ENCODE measurements at places on chromosomes 2 and 18. TPM values are rescaled to one million over a fixed set of nuclear protein-coding genes. Genes with fewer than 3 reads are reported as not detected.

DNA sequence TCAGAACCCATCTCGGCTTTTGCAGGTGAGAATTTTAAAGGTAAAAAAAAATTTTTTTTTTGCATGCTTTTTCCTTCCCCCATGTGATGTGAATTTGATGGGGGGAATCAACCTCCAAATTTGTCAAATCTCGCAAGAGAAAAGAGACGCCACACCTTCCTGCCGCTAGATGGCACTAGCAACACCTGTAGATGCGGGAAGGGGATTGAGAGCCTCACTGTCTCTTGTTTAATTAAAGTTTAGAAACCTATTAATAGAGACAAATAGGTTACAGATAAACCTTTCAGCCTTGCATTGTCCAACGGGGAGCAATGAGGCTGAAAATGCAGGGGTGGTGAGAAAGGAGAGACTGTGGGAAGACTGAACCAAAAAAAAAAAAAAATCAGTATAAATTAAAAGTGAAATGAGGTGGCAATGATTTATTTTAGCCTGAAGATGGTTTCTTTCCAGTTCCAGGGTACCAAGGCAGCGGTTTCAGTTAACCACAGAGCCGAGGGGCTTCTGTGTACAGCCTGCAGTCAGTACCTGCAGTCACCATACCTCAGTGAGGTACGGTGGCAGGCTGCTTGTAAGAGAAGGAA is 84.6 kb downstream of the NRP2 start:
- peaks cover 19% of the 10 kb centered on the region for H3K4me1 ChIP-seq
- H3K4me3 ChIP-seq, result no peak overlapping the region
- peak; percentile 70 for DNase-seq
- no peaks in the 10 kb centered on the region for H3K27me3 ChIP-seq
- H3K27ac ChIP-seq, result no peak overlapping the region

- no peaks in the 10 kb centered on the region for H3K36me3 ChIP-seq
- no peaks in the 10 kb centered on the region for H3K4me1 ChIP-seq
- no peak overlapping the region for H3K4me3 ChIP-seq
- H3K27ac ChIP-seq, result no peak overlapping the region
Measured at GRCh38 chr2:38494394-38494793, 108.3 kb downstream of the HNRNPLL start.

GRCh38 chr2:147488472-147488871 is 356.4 kb upstream of the ACVR2A start:
- no peak overlapping the region for H3K4me3 ChIP-seq
- no peak for DNase-seq
- H3K36me3 ChIP-seq, result no peaks in the 10 kb centered on the region
- H3K27me3 ChIP-seq, result no peaks in the 10 kb centered on the region

MORN2 gene
- 14.8 TPM for total RNA-seq

DNA sequence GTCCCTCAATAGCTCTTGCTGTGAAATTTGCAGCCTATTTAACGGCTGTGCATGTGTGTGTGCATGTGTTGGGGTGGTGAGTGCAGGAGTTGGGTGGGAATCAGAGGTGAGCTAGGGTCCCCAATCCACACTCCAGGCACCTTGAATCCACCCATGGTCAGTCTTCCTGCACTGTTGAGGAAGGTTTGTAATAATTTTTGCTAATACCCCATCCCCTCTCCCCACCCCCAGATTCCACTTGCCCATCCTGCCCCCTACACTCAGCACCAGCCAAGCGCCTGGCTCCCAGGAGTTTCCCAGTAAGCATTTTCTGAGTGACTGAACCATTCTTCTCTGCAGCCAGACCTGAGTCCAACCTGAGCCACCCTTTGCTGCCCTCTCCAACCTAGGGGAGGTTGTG is 208.4 kb upstream of the RAB12 start:
- no peak overlapping the region for H3K27ac ChIP-seq
- H3K4me3 ChIP-seq, result no peak overlapping the region
- DNase-seq, result no peak

GRCh38 chr18:24267878-24268277 is 129.0 kb downstream of the CABYR start:
- H3K4me1 ChIP-seq, result peaks cover 32% of the 10 kb centered on the region
- H3K27ac ChIP-seq, result no peak overlapping the region
- no peak overlapping the region for H3K4me3 ChIP-seq
- peaks cover 6% of the 10 kb centered on the region for H3K36me3 ChIP-seq

TSGA10 gene
- 7.9 TPM for total RNA-seq

FOSL2 gene
- total RNA-seq, result 122 TPM

KCNG2 gene
- total RNA-seq, result not detected

- no peak for DNase-seq
- H3K4me3 ChIP-seq, result no peak overlapping the region
- H3K36me3 ChIP-seq, result no peaks in the 10 kb centered on the region
- H3K27ac ChIP-seq, result no peak overlapping the region
- no peaks in the 10 kb centered on the region for H3K27me3 ChIP-seq
Measured at GRCh38 chr2:45674035-45674816, 22.8 kb downstream of the PRKCE start.

AQP12B gene
- not detected for total RNA-seq

GRCh38 chr2:200695191-200695590 is 109.4 kb downstream of the AOX1 start:
- H3K4me1 ChIP-seq, result peaks cover 6% of the 10 kb centered on the region
- H3K27ac ChIP-seq, result no peak overlapping the region
- no peak overlapping the region for H3K4me3 ChIP-seq
- H3K36me3 ChIP-seq, result no peaks in the 10 kb centered on the region

DNA sequence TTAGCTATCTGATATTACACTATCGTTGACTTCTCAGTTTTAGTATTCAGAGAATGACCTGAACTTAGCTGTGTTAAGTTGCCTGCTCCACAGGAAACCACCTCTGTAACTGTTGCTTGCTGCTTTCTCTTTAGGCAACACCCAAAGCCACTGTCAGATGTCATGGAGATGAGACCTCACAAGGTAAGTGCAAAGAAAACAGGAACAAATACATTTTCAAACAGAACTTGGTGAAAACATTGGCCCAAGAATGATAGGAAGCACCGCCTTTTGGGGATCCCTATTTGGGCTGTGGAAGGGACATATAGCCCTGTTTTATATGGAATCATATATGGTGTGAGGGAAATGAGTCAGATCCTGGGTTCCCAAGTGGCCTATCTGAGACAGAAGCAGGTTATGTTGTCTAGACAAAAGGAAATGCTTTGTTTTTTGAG is 143.4 kb downstream of the UBE2E3 start:
- no peak for DNase-seq
- H3K27ac ChIP-seq, result no peak overlapping the region
- no peak overlapping the region for H3K4me3 ChIP-seq

GRCh38 chr2:201781557-201782051 is 871 bp upstream of the ALS2 start:
- H3K4me1 ChIP-seq, result peaks cover 13% of the 10 kb centered on the region
- peaks cover 6% of the 10 kb centered on the region for H3K36me3 ChIP-seq
- H3K27ac ChIP-seq, result peak overlapping the region; percentile 97
- DNase-seq, result no peak

NR4A2 gene
- total RNA-seq, result 2.6 TPM

COL6A3 gene
- total RNA-seq, result 0.19 TPM

DNA sequence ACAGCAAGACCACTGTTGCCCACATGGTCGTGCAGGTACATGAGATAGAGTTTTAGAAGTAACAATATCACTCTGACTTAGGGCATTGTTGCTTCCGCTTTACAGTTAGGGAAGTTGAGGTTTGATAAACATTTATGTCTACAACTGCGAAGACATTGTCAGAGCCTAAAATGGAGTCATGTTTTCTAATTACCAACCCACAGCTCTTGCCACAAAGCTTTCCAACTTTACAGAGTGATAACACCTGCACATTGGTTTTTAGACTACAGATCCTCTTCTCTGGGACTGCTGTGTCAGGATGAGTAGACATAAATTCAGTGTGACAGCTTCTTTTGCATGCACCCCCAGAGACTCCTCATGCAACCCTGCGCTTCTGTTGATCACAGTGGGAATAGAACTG is 119.0 kb downstream of the FEZ2 start:
- peaks cover 93% of the 10 kb centered on the region for H3K36me3 ChIP-seq
- peak overlapping the region; percentile 87 for H3K27ac ChIP-seq
- no peak for DNase-seq
- peaks cover 29% of the 10 kb centered on the region for H3K4me1 ChIP-seq

STON1 gene
- total RNA-seq, result 0.42 TPM

DNA sequence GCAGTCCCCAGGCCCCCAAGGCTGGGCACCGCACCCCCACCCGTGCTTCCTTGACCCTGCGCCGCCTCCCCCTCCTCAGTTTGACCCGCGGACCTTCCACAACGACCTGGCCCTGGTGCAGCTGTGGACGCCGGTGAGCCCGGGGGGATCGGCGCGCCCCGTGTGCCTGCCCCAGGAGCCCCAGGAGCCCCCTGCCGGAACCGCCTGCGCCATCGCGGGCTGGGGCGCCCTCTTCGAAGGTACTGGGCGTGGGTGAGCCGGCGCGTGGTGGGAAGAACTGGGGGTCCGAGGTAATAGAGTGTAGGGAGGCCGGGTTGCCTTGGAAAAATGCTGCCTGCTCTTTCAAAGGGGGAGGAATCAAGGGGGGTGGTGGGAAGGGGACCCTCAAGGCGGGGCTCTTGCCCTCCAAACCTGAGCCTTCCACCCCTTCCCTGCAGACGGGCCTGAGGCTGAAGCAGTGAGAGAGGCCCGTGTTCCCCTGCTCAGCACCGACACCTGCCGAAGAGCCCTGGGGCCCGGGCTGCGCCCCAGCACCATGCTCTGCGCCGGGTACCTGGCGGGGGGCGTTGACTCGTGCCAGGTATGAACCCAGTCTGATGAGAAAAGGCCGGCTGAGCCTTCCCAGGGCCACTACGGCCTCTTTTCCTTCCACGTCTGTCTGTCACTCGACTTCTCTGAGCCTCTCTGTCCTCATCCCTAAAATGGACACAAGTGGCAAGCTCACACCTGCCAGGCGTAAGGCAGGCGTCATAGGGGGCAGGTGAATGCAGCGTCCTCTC is 2.6 kb downstream of the PRSS56 start:
- DNase-seq, result no peak
- no peaks in the 10 kb centered on the region for H3K36me3 ChIP-seq
- H3K4me1 ChIP-seq, result no peaks in the 10 kb centered on the region
- H3K27ac ChIP-seq, result no peak overlapping the region
- H3K27me3 ChIP-seq, result peaks cover 11% of the 10 kb centered on the region
- H3K4me3 ChIP-seq, result no peak overlapping the region

DNA sequence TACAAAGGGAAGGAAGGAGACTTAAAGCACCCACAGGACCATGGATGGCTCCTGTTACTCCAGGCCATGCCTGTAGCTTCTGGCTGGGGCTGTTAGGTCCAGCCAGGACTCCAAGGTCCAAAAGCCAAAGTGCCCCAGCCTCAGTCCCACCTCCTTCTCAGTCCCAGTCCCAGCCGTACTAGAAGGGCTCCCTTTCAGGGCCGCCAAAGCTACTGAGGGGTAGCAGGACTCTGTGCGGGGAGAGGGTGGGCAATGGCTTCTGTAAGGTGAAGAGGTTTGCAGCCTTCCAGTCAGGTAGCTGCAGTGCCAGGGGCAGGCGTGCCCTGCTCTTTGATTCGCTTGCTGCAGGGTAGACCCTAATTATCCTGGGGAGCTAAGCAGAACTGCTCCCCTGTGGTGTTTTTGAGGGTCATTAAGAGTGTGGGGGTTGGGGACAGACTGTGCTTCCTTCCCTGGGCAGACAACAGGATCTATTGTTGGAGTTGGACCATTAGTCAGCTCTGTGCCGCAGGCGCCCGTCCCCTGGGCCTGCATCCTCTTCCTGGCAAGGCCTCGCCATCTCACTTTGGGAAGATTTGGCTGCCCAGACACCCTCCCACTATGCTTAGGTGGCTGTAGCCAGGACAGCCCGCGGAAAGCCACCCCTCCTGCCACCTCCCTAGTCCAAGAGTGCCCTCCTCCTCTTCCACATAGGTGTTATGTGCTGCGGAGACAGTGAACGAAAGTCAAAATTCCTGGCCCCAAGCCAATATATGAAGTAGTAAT is 118.8 kb downstream of the ZBTB7C start:
- H3K27ac ChIP-seq, result no peak overlapping the region
- no peak for DNase-seq
- no peaks in the 10 kb centered on the region for H3K27me3 ChIP-seq
- no peak overlapping the region for H3K4me3 ChIP-seq
- peaks cover 5% of the 10 kb centered on the region for H3K36me3 ChIP-seq

SLC19A3 gene
- not detected for total RNA-seq

ZNF397 gene
- total RNA-seq, result 26.5 TPM

GRCh38 chr18:63677500-63678225 is 16.0 kb upstream of the SERPINB3 start:
- no peaks in the 10 kb centered on the region for H3K27me3 ChIP-seq
- no peaks in the 10 kb centered on the region for H3K36me3 ChIP-seq
- peak overlapping the region; percentile 60 for H3K27ac ChIP-seq
- peak overlapping the region; percentile 3 for H3K4me3 ChIP-seq

DNA sequence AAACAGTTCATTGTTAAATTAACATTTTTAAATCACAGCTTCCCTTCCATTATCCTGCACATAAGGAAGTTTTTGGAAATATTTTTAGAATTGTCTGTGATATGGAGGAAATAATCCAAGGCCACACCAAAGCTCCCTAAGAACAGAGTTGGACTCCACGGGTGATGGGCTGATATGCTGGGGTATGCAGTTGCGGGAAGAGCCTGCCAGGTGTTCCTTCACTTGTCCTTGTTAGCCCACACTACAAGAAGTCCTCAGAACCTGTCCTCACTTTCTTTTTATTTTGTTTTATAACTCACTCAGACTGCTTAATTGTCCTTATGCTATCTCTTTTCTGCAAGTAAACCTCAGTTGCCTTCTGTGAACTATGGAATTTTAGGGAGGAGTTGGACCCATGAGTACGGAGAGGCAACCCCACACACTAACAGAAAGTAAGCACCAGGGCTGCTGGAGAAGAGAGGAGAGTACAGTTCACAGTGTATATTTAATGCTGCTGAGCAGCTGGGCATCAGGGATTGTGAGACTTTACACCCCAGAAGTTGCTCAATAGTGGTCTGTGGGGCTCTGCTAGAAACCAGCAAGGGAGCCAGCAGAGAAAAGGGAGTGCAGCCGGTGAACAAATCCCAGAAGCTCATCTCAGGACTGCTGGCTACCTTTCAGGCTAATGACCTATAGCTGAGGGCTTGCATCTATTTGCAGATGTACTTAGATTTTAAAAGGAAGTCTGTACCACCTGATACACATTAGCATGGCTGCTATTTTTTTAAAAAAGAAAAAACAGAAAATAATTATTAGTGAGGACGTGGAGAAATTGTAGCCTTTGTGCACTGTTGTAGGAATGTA is 280.1 kb upstream of the STON1 start:
- H3K4me3 ChIP-seq, result no peak overlapping the region
- peak; percentile 64 for DNase-seq
- H3K27me3 ChIP-seq, result no peaks in the 10 kb centered on the region
- no peaks in the 10 kb centered on the region for H3K36me3 ChIP-seq

AMMECR1L gene
- 32.6 TPM for total RNA-seq

DNA sequence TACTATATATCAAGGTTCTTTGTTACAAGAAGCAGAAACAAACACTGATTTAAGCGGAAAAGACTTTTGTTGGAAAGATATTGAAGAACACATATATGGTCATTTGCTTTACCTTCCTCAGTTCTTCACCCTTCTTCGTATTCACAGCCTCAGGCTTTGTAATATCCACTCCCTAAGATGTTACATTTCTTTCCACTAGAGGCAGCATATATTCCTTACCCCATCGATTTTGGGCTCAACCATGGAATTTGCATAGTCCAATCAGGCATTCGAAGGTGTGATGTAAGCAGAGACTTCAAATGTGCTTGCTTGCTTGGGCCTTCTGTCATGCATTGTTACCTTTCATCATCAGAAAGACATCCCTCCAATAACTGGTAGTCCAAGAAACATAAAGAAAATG is 287.4 kb downstream of the PID1 start:
- H3K27ac ChIP-seq, result no peak overlapping the region
- H3K4me3 ChIP-seq, result no peak overlapping the region
- H3K4me1 ChIP-seq, result no peaks in the 10 kb centered on the region

Data from MCF 10A (cell line).